Foreskin melanocyte (primary cell): ENCODE measurements at places on chromosomes 2 and 18.
A peak's percentile ranks its signal among the peaks of the same experiment; 100 is the strongest.

DNA sequence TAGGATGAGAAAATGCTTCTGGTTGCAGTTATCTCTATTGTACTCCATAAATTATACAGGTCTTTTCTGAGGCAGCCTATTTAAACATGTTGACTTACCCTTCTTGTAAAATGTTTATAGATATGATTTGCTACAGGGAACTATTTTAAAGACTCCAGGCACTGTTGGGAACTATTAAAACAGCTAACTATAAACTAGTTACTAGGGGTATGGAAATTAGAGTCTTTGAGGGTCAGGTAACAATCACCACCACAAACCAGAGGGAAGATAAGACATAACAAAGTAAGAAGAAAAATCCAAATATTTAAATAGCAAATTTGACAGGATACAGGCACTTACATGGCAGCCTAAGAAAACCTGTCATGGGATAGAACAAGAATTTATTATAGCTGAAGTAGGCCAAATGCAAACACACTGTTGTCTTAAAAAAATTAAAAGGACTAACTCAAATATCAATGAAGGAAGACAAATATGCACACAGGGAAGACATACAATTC, 251.0 kb upstream of the CWC22 start:
- no peak for DNase-seq

GRCh38 chr2:238155761-238156694, 2.7 kb upstream of the ERFE start:
- no peak for DNase-seq

GRCh38 chr2:36831185-36831584, 134.7 kb downstream of the VIT start:
- DNase-seq, result no peak

- peak; percentile 14 for DNase-seq
Measured at GRCh38 chr2:207995887-207996286, 29.4 kb downstream of the PLEKHM3 start.

- no peak for DNase-seq
Measured at GRCh38 chr2:134295441-134295840, 41.6 kb downstream of the MGAT5 start.

- no peak for DNase-seq
Measured at GRCh38 chr18:74163019-74163660, 14.8 kb downstream of the TIMM21 start.

DNA sequence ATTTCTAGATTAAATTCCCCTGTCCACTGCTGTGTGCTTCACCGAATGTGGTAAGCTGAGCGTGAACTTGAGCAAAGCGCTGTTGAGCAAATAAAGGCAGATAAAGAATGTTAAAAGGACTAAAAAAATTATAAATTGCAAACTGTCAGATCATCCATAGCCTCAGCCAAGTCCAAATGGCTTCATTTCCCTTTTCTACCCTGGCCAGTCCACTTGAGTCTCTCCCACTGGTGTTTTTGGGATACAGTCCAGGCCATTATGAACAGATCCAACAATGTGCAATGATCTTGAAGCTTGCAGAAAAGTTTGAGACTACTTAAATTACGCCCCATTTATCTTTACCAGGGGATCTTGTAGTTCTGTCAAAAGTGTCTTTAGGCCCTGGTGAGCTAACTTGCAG, 254.6 kb upstream of the PIK3C3 start:
- no peak for DNase-seq

DNA sequence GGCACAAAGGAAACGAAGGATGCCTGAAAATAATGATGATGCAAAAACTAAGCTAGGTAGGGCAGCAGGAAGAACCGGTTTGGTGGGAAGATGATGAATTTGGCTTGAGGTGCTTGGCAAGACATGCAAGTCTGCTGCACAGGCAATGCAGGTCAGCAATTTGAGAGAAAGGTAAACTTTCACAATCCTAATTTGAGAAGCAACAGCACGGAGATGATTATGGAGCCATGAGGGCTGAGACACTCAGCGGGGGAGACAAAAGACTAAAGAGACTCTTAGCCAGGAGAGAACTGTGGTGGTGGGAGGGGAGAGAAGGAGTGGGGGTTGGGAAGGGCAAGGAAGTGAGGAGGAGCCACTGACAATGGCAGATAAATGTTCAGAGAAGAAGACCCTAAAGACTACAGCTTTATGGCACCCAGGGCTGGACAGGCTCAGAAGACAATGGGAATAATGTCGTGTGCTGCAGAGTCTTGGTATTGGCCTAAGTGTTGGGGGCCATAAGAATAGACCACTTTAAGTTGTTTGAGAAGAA, 19.4 kb upstream of the RNF149 start:
- no peak for DNase-seq

DNA sequence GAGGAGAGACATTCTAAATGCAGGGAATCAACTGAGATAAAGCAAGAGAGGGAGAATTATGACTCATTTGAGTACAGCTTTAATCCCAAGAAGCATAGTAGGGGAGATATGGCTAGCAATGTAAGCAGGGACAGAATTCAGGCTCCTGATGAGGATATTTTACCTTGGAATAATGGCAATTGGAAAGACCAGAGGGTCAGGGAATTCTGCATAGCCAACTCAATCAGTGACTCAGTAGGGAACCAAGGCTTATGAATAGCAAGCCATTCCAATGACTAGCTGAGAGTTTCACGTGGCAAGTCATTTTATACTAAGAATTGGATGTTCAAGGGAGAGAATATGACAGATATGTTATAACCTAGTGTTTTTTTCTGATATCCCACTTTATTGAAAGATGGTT, 563.8 kb upstream of the NETO1 start:
- no peak for DNase-seq

DNA sequence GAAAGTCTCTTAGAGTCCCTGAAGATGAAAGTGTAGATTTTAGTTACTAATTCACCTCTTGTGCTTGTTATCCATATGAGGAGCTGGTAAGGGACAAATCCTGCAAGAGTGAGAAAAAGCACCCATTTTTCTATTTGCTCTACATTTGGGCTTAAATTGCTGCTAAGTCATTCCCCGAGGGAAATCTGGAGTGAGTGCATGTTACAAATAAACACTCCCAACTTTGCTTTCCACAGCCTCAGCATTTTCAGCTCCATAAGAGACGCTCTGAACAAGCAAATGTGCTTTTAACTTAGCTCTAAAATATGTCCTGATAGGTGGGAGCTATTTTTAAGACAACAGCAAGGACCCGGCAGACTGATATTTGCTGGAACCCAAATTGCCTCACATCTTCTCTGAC, 126.7 kb downstream of the DPP10 start:
- DNase-seq, result no peak

DNA sequence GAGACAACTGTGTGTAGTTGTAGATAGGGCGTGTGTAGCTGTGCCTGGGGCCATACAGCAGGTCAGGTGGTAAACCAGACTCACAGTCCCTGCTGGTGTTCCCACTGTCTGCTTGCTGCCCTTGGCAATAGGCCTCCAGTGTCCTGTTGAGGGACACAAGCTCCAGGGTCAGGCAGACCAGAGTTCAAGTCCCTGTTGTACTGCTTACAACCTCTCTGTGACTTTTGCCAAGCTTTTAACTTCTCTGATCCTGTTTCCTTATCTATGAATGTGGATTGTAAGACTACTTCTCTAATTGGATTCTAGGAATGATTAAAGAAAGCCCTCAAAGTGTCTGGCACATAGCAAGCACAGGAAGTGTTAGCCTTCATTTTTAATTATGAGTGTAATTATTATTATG, 68.6 kb downstream of the MERTK start:
- DNase-seq, result no peak

- peak; percentile 20 for DNase-seq
Measured at GRCh38 chr2:226738821-226739544, 60.6 kb downstream of the IRS1 start.

- DNase-seq, result no peak
Measured at GRCh38 chr2:65490222-65490621, 57.8 kb upstream of the SPRED2 start.

DNA sequence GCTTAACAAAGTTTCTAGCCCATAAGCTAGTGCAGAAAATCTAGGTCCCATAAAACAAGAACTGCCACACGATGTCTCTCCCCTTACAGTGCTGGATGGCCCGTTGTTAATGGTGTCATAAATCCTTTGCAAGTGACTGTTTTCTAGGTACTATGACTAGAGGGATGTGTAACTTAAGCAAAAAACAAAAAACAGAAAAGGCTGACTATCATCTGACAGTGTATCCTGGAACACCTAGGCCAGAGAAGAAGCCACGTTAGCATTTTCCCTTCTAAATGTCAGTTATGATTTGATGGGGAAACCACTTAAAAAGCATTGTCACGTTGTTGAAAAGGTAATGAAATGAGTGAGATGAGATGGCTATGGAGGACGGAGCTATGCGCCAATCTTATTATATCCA, 2.4 kb downstream of the CASP8 start:
- no peak for DNase-seq

GRCh38 chr2:12882393-12882792, 165.7 kb downstream of the TRIB2 start:
- no peak for DNase-seq

DNA sequence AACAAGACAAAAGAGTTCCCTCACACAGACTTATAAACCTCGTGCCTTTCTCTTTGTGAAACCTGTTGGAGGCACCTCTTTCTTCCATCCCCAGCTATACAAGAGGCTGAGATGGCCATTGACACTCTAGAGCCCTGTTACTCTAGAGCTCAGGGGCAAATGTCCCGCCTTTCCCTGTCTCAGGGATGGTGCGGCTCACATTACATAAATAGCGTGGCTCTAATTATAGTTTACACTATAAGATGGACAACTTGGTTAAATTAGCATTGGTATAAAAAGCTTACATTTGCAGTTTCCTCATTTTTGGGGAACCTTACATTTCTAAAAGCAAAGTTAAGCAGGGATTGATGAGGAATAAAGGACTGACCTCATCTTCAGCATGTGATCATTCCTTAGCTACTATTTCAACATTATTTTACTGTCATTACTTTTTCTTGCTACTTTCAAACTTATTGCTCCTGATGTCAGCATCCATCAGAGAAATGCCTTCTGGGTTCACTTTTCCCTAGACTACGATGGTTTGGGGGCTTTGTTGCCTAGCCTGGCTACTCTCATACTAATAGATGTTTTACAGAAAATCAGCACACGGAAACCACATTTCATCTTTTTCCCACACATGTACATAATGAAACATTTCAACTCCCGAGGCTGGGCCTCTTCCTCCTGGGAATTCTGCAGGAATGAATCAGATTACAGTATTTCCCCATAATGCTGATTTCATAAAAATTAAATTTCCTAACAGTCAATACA, 40.4 kb downstream of the FTCDNL1 start:
- DNase-seq, result no peak

DNA sequence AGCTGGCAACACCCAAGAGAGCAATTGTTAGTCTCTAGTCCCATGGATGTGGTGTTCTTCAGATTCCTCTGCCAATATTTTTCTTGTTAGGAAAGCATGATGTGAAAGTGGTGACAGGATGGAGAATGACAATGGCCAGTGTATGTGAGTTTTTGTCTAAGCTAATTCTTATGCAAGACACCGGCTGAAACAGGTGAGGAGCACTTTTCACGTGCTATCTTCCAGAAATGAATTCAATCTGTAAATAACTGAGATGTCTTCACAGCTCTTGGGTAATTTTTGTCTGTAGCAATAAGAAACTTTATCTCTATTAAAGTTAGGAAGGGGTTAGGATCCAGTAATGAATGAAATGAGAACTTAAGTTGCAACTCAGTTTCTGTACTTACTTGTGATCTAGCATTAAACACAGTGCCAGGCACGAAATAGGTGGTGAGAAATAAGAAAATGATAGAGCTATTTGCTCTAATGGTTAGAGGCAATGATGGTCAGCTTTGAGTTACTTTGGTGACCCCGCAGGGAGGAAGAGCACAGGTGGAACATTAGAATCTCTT, 676 bp upstream of the AGPS start:
- no peak for DNase-seq

GRCh38 chr2:105812180-105813044, 67.7 kb downstream of the NCK2 start:
- no peak for DNase-seq

DNA sequence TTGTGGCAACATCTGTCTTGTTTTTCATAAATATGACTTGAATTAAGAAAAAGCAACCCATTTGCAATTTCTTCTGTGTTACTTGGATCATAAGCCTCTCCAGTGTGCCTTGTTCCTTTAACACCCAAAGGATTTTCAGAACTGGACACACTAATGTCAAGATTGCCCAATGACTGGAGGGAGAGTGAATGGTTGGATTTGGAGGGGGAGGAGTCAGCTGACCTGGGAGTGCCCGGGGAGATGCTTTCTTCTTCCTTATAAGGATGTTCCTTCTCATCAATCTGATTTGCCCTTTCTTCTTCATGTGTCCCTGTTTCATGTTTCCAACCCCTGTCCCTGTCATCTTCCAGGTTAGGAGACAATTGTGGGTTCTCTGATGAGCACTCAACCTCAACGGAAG, 48.8 kb downstream of the ALPK2 start:
- DNase-seq, result no peak

DNA sequence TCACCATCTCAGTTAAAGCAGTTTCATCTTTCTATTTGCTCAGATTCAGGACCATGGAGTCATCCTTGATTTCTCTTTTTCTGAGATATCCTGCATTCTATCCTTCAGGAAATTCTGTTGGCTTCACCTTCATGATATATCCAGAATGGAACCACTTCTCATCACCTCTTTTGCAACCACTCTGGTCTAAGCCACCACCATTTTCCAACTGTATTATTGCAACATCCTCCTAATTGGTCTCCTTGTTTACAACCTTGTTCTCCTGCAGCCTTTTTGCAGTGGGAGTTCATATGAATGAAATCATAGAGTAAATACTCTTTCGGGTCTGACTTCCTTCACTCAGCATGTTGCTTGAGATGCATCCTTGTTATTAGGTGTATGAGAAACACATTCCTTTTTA, 3.4 kb upstream of the EFEMP1 start:
- DNase-seq, result no peak

GRCh38 chr18:25876330-25876948, 214.0 kb downstream of the SS18 start:
- DNase-seq, result no peak

DNA sequence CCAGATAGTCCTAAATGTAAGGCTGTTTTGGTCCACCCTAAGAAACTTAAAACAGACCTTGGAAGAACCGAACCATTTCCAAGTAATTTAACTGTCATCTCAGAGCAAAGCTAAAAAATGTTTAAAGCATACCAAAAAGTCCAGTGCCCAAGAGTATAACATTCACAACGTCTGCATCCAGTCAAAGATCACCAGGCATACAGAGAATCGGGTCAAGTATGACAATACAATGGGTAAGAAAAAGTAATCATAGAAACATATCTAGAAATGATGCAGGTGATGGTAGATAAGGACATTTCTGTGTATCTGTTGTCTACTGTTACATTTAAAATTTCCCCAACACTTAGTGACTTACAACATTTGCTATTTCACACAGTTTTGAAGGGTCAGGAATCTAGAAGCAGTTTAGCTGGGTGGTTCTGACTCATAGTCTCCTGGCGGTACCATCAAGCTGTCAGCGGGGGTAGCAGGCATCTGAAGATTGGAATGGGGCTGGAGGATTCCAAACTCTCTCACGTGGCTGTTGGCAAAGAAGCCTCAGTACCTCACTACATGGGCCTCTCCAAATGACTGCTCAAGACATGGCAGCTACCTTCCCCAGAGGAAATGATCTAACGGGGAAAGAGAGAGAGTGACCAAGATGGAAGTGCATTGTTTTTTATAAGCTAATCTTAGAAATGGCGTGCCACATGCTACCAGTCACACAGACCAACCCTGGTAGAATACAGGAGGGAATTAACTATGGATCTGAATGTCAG, 36.6 kb upstream of the DYNC2LI1 start:
- no peak for DNase-seq
